ENCODE measurements at places on chromosomes 5 and 9. TPM values are rescaled to one million over a fixed set of nuclear protein-coding genes. Genes with fewer than 3 reads are reported as not detected.
A peak's percentile ranks its signal among the peaks of the same experiment; 100 is the strongest.

DNA sequence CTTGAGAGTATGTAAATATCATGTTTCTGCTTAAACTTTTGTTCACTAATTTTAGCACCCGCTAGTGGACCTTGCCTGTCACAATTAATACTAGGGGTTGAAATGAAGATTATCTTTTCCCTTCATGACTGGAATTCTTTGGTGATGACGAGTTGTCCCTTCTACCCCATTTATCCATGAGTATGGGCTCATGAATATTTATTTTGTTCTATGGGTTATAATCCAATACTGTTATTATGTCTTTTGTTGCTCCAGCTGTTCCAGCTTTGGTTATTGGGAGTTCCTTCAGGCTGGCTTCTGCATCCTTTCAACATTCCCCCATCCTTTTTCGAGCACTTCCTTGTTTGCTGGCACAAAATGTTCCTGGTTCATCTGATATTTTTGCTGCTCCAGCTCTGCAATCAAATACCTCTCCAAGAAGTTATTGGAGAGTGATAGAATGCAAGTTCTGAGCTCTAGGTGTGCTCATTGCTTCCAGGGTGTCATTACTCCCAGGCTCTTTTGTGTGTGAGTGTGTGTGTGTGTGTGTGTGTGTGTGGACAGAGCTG is 19.7 kb upstream of the ARHGEF28 start:
- H3K4me1 ChIP-seq = no peaks in the 10 kb centered on the region
- no peak overlapping the region for H3K27ac ChIP-seq
- no peak for DNase-seq
- H3K4me3 ChIP-seq = no peak overlapping the region

DNA sequence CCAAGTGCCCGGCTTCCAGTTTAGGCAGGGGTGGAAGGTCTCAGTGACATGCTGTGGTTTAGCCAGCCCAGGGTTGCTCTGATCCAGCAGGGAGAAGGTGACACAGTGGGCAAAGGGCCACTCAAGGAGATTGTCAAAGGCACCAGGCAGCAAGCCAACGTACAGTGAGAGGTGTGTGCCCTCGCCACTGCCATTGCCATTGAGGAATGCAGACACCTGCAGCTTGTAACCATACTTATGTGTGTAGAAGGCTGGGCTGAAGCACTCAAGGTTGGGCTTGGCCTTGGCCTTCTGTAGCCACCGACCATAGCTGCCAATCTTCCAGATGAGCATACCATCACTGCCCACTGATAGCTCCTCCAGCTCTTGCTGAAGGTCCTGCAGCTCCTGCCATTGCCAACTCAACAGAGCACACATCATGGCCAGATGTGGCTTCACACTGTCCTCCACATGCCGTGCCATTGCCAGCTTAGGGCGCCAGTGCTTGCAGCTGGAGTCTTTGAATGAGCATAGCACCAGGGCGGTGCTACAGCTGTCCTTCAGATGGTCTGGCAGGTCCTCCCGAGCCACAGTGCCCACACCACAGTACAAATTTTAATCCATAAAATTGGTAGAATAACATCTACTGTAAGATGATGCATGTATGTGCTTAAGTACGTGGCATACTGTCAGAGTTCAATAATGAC is 59.7 kb upstream of the HMHB1 start:
- H3K27ac ChIP-seq = no peak overlapping the region
- no peak overlapping the region for H3K4me3 ChIP-seq
- DNase-seq = no peak

DNA sequence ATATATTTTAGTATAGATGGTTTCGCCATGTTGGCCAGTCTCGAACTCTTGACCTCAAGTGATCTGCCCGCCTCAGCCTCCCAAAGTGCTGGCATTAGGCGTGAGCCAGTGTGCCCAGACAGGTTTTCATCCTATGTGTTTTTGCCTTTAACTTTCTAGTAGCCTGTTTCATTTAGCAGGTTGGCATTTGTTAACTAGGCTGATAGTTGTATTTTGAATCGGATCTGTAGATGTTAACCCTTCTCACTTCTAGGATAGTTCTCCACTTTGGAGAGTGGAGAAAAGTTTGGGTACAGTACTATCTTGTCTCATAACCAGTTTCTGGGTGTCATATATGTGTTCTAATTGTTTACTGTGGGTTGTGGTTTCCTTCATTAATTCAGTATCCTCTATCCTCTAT is 7.3 kb upstream of the FGF18 start:
- peaks cover 34% of the 10 kb centered on the region for H3K36me3 ChIP-seq
- H3K4me1 ChIP-seq = no peaks in the 10 kb centered on the region
- no peak overlapping the region for H3K27ac ChIP-seq
- DNase-seq = no peak
- no peaks in the 10 kb centered on the region for H3K27me3 ChIP-seq

- peaks cover 18% of the 10 kb centered on the region for H3K36me3 ChIP-seq
- DNase-seq = no peak
- H3K4me1 ChIP-seq = no peaks in the 10 kb centered on the region
Measured at GRCh38 chr9:111450124-111450523, 34.1 kb downstream of the ECPAS start.

DNA sequence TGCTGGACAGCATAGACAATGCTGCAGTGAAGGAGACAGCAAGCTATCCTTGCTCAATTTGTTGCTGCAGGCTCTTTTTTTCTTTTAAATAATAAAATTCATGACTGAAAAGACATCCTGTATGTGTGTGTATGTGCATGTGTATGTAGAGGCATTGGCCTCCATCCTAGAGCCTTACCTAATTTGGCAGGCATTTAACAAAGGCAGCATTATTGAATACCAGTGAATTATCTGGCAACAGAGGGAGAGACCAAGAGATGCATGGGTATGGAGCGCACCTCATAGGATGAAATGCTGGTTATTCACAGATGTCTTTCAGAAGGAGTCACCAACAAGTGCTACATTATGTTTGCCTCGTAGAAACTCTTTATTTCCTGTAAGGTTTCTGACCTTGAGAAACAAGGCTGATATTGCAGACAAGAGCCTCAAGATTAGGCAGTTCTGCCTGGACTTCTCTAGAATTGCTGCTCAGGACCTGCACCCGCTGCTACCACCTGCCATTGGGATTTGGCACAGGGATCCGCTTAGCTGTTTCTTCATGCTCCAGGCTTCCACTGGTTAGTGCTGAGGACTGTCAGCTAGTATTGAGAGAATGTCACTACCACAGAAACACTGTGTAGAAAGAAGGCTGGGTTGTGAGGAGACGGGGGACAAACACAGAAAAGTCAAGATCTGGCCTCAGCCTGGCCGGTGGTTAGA is 247.7 kb upstream of the RFX3 start:
- no peaks in the 10 kb centered on the region for H3K4me1 ChIP-seq
- H3K4me3 ChIP-seq = no peak overlapping the region
- H3K27me3 ChIP-seq = no peaks in the 10 kb centered on the region
- DNase-seq = no peak
- no peaks in the 10 kb centered on the region for H3K36me3 ChIP-seq

DNA sequence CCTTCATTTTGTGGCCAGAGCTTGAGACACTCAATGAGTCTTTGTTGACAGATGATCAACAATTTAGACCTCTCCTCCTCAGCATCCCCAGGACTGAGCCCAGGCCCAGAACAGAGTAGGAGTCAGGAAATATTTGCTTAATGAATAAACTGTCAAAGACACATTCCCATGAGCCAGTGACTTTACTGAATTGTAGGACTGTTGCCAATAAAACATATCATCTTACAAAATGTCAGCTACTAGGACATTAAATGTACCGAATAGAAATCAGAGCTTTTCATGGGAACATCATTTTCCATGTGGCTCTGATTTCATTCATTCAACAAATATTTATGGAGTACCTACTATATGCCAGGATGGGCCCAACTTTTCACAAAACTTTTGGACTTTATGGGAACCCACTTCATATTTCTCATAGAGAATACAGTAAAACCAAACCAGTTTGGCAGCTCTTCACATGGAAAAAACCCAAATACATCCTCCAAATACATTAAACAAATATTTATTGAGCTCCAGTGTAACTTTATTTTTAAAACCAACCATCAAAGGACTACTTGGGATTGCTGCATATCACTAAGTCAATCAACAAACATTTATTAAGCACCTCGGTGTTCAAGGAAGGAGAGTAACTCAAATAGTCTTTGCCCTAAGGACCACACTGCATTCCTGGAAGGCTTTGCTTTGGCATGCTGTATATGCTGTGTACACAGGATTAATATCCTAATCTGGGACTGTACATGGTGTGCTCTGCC is 11.4 kb downstream of the VDAC1 start:
- H3K36me3 ChIP-seq = peaks cover 6% of the 10 kb centered on the region
- H3K4me3 ChIP-seq = no peak overlapping the region
- no peaks in the 10 kb centered on the region for H3K27me3 ChIP-seq
- peaks cover 46% of the 10 kb centered on the region for H3K4me1 ChIP-seq
- no peak for DNase-seq

- no peaks in the 10 kb centered on the region for H3K4me1 ChIP-seq
- peaks cover 3% of the 10 kb centered on the region for H3K36me3 ChIP-seq
- peaks cover 38% of the 10 kb centered on the region for H3K27me3 ChIP-seq
- no peak overlapping the region for H3K27ac ChIP-seq
Measured at GRCh38 chr5:79736528-79737514, 47.2 kb downstream of the CMYA5 start.

GRCh38 chr9:8917956-8918739 is 1118.6 kb upstream of the DMAC1 start:
- no peaks in the 10 kb centered on the region for H3K4me1 ChIP-seq
- H3K36me3 ChIP-seq = no peaks in the 10 kb centered on the region
- H3K27me3 ChIP-seq = no peaks in the 10 kb centered on the region
- no peak overlapping the region for H3K27ac ChIP-seq

DNA sequence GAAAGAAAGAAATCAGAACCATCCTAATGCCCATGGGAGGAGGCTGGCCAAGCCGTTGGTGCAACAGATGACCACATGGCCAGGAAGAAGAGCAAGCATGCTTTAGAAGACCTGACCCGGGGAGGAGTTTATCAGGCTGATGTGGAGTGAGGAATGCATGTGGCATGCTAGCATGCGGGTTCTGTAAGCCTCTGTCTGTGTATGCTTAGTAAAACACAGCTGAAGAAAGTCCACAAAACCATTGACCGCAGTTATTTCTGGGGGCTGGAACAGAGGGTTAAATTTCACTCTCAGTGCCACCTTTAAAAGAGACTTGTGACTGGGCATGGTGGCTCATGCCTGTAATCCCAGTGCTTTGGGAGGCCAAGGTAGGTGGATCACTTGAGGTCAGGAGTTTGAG is 19.1 kb downstream of the GFI1B start:
- H3K4me1 ChIP-seq = peaks cover 5% of the 10 kb centered on the region
- H3K27ac ChIP-seq = no peak overlapping the region
- H3K27me3 ChIP-seq = peaks cover 36% of the 10 kb centered on the region
- DNase-seq = no peak
- no peak overlapping the region for H3K4me3 ChIP-seq

CD74 gene
- total RNA-seq = 6.3 TPM

MRPL41 gene
- 42.0 TPM for total RNA-seq

ENTREP1 gene
- 0.44 TPM for total RNA-seq

- H3K4me3 ChIP-seq = peak overlapping the region; percentile 17
- H3K4me1 ChIP-seq = peaks cover 5% of the 10 kb centered on the region
- peaks cover 25% of the 10 kb centered on the region for H3K36me3 ChIP-seq
- no peak for DNase-seq
- no peaks in the 10 kb centered on the region for H3K27me3 ChIP-seq
Measured at GRCh38 chr9:5633243-5633642, 4.3 kb downstream of the RIC1 start.

PCDHB3 gene
- 5.7 TPM for total RNA-seq

DNA sequence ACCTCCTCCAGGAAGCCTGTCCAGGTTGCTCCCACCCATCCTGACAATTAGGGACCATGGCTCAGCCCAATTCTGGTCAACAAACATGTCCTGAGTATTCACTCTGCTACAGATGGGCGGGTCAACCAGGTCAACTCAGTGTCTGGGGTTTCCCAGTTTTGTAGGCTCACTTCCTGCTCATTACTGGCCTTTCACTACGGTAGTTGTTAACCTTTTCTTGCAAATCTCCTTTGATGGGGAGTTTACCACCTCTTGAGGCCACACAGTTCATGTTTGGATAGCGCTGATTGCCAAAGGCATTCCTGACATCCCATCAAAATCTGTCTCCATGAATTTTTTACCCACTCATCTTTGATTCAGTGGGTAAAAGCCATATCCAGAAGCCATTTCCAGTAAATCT is 13.8 kb downstream of the TMEM8B start:
- no peak overlapping the region for H3K4me3 ChIP-seq
- no peak for DNase-seq
- H3K27ac ChIP-seq = no peak overlapping the region
- H3K4me1 ChIP-seq = peaks cover 8% of the 10 kb centered on the region
- peaks cover 2% of the 10 kb centered on the region for H3K27me3 ChIP-seq

C9orf43 gene
- 0.77 TPM for total RNA-seq

DNA sequence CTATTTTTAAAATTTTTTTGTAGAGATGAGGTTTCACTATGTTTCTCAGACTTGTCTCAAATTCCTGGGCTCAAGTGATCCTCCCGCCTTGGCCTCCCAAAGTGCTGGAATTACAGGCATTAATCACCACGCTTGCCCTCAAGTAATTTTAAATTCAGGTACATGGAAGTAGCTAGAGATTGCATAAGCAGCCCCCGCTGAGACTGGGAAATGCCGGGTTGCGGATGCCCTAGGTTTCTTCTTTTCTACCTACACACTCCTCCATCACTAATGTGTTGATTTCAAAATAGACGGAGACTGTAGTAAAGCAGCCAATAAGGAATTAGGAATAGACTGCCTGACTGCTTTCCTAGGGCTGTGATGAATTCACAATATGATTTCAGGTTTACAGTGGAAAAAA is 202.4 kb downstream of the FANCC start:
- H3K36me3 ChIP-seq = no peaks in the 10 kb centered on the region
- no peaks in the 10 kb centered on the region for H3K4me1 ChIP-seq
- H3K27ac ChIP-seq = no peak overlapping the region
- H3K4me3 ChIP-seq = no peak overlapping the region

GRCh38 chr9:110880189-110880588 is 158.1 kb downstream of the LPAR1 start:
- no peak overlapping the region for H3K4me3 ChIP-seq
- DNase-seq = no peak
- peak overlapping the region; percentile 38 for H3K27ac ChIP-seq

DNA sequence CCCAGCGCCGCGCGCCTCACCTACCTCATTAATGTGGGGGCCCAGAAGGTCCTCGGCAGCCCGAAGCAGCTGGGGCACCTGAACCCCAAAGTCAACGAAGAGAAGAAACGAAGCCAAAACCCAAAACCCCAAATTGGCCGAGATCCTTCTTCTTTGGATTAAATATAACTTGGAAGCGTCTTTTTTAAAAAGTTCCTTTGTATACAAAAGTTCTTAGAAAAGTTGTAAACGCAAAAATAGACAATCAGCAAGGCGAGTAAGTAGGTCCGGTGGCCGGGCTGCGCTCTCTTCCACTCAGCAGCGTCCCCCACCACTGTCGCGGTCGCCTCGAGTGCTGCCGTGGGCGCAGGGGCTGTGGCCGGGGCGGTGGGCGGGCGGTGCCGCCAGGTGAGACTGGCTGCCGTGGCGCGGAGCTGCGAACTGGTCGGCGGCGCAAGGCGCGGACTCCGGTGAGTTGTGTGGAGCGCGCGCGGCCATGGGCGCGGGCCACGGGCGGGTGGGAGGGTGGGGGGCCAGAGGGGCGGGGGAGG is 360 bp downstream of the KLF4 start:
- H3K4me1 ChIP-seq = peaks cover 24% of the 10 kb centered on the region
- H3K36me3 ChIP-seq = no peaks in the 10 kb centered on the region
- peaks cover 89% of the 10 kb centered on the region for H3K27me3 ChIP-seq
- peak overlapping the region; percentile 86 for H3K4me3 ChIP-seq

WDR31 gene
- total RNA-seq = 3.5 TPM

- no peaks in the 10 kb centered on the region for H3K4me1 ChIP-seq
- DNase-seq = no peak
- H3K4me3 ChIP-seq = no peak overlapping the region
- no peak overlapping the region for H3K27ac ChIP-seq
- no peaks in the 10 kb centered on the region for H3K36me3 ChIP-seq
- no peaks in the 10 kb centered on the region for H3K27me3 ChIP-seq
Measured at GRCh38 chr5:179405054-179405416, 59.8 kb upstream of the ADAMTS2 start.

ATG10 gene
- 10.4 TPM for total RNA-seq

TAF1L gene
- total RNA-seq = not detected

DMGDH gene
- total RNA-seq = not detected
